ENCODE measurements at places on chromosomes 16 and 17.
A peak's percentile ranks its signal among the peaks of the same experiment; 100 is the strongest.

DNA sequence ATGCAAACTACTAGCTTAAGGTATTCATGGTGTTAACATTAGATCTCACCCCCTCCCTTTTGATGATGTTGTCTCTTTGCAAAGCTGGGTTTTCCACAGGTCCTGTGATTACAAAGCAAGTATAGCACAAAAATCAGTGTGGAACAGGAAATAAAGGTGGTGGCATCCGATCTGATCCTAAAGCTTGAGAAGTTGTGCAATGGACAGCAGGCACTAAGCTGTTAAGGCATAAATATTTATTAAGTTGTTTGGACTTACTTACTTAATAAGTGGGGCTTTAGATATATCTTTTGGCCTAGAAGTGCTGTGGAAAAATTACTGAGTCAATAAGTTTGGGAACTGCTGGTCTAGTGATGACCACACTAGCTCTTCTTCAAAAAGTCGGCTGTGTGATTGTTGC is 5.0 kb downstream of the GLP2R start:
- DNase-seq = no peak

- peak; percentile 86 for DNase-seq
These were observed 29.1 kb downstream of the AKAP1 start for GRCh38 chr17:57114085-57114673.

DNA sequence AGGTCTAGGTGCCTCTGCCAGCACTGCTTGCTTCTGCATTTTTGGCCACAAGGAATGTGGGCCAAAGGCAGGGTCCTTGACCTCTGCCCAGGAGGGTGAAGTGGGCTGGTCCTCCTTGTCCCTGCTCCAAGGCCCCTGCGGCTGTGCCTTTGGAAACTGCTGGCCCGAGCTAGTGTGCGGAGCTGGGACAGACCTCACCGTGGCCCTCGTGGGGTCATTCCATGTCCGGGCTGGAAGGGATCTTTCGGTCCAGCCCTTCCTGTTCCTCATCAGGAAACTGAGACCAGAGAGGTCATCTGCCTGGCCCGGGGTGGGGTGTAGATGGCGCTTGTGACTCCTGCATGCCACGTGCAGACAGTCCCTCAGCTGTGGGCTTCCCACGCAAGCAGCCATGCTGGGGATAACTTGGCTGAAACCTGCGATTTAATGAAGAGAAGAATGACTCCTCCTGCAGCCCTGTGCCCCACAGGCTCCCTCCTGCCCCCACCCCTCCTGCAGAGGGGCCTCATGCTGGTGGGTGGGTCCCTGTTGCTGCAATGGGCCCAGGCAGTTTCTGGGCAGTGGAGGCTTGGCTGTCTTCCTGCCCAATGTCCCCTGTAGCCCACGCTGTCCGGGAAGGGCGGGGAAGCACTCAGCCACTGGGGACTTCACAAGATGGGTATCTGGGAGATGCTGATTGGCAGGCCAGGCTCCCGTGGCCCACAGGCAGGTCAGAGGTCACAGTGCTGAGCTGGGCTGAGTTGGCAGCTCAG is 245.2 kb downstream of the SEC14L1 start:
- no peak for DNase-seq

GRCh38 chr17:12637015-12637414 is 28.7 kb upstream of the MYOCD start:
- no peak for DNase-seq

DNA sequence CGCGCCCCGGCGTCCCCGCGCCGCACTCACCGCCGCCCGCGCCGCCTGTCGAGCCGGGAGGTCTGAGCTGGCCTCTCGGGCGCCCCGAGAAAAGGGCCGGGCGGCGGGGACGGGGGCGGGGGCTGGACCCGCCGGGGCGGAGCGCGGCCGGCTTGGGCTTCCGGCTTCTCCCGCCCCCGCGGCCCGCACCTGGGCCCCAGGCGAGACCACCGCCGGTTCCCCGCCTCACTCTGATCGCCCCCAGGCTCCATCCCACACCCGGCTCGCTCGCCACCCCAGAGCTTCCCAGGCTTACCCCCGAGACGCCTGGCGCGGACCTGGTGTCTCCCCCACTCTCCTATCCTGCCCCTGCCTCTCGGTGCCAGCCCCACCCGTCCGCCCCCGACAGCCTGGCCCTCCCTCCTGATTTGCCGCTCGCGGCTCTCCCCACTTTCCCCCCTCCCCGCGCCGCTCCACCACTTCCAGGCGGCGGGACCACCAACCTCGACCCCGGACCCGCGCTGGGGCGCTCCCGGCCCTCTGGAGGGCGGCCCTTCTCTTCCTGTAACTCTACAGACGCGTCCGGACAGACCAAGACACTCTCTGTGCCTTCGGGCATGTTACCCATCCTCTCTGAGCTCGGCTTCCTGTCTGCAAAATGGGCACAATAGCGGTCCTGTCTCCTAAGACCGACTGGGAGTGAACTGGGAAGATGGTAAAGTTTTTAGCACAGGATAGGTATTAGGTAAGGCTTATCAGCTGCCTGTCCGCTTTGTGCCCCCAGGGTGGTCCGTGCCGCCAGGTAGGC is at the start of gene LITAF:
LITAF (minus strand) TSS at position 64 of the 787 bp plus-strand sequence. CDS start 30,189 bp downstream, outside the sequence.
- peak; percentile 90 for DNase-seq

DNA sequence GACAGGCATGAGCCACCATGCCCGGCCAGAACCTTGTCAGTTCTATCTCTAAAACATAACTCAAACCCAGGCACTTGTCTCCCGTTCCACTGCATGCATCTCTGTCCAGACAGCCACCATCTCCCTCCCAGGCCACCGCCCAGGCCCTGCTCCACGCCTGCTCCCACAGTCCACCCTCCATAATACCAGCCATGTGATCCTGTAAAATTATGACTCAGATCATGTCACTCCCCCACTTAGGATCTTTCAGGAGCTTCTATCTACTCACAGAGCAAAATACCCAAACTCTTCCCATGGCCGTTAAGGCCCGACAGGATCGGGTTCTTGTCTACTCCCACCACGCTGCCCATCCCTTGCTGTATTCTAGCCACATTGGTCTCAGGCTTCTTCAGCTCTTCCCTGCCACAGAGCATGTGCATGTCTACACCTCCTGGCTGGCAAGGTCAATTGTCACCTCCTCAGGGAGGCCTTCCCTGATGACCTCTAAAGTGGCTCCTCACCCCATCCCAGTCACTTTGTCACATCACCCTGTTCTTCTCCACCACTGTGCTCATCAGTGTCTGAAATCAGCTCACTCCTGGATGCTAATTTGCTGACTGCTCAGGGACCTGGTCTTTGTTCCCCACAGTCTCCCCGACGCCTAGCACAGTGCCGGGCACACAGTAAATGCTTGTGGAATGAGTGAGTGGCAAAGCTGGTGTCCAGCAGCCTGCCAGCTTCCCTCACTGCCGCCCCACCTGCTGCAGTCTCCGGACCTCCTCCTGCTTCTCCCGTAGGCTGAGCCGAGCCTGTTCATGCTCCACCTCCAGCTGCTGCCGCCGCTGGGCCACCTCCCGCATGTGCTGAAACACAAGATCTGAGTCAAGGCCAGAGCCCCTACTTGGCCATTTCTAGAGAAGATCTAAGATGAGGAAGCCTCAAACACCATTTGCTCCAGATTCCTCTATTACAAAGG is 6.7 kb downstream of the TSPOAP1 start:
- DNase-seq = no peak

- peak; percentile 91 for DNase-seq
These were observed 3.2 kb upstream of the METRN start for GRCh38 chr16:711548-712320.

GRCh38 chr17:82055965-82056728 is 4.4 kb downstream of the GPS1 start:
- DNase-seq = no peak

- DNase-seq = no peak
These were observed 6.0 kb downstream of the CLEC16A start for GRCh38 chr16:10950393-10950792.

DNA sequence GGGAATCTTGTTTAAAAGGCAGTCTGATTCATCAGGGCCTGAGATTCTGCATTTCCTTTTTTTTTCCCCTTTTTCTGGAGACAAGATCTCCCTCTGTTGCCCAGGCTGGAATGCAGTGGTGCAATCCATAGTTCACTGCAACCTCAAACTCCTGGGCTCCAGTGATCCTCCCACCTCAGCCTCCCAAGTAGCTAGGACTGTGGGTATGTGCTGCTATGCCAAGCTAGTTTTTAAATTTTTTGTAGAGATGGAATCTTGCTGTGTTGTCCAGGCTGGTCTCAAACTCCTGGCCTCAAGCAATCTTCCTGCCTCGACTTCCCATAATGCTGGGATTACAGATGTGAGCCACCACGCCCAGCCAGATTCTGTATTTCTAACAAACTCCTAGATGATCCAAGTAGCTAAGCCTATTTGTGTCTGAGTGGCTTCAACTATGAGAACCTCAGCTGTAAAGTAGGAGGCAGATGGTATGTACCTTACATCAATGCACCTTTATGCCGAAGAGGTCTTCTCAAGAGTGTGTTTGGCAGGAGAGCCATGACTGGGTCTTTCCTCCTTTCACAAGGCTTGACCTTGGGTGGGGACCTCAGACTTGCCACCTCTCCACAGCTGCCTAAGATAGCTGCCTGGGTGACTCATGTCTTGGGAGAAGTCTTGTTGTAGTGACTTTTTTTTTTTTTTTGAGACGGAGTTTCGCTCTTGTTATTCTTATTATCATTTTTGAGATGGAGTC is 10.9 kb downstream of the LDAF1 start:
- DNase-seq = no peak

GRCh38 chr16:65480281-65481091 is 358.6 kb upstream of the CDH11 start:
- no peak for DNase-seq

- peak; percentile 33 for DNase-seq
These were observed 32.2 kb downstream of the CHP2 start for GRCh38 chr16:23786964-23787561.

DNA sequence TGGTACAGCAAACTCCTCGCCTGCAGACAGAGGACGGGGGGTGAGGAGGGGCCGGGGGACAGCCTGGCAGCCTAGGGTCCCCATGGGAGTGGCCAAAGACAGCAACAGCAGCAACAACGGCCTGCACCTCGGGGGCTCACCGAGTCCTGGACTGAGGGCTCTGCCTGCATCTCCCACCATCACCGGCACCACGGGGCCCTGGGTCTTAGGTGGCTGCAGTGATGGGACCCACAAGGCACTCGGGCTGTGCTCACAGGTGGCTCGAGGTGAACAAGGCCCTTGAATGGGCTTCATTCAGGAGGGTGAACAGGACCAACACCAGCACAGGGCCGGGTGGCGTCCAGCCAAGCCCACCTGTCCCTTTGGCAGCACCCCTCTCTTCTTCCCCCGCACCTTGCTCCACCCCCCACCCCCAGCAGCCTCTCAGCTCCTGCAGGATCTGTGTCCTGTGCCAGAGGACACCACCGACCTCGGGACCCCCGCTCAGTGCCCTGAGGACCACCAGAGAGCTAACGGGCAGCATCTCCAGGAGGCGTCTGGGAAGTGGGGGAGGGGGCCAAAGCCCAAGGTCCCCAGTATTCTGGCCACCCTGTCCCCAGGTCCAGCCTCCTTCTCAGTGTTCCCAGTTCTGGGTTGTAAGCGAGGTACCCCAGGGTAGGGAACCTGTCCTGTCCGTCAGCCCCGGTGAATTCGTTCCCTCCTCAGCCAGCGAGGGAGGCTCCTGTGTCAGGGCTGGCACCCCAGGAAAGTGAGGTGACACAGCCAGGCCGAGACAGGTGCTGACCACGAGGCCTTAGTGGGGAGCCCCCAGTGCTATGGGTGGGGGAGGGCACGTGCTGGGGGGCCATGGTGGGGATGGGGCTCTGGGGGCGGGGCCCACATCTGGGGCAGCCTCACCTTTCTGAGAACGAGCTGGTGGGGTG is 94.3 kb downstream of the TBC1D16 start:
- DNase-seq = no peak

GRCh38 chr16:81461243-81461642 is 16.6 kb downstream of the CMIP start:
- DNase-seq = no peak

DNA sequence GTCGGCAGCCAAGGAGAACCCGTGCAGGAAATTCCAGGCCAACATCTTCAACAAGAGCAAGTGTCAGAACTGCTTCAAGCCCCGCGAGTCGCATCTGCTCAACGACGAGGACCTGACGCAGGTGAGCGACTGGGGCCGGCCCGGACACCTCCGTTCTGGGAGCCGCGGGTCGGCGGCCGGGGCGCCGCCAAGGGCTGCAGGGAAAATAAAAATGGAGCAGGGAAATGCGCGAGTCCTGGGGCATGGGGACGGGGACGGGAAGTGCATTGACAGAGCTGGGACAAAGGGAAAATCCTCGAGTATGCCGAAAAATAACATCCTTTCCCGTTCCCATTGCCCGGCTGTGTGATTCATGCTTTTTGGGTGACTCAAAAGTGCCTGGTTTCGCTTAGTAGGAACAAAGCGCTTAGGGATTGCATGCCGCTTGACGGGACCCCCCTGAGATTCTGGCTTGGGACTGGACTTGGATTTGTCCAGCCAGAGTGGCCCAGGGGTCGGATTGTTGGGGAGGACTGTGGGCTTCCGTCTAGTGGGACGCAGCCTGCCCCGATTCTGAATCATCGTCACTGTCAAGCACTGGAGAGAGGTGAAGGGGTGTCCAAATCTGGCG is 699 bp downstream of the MPRIP start:
- no peak for DNase-seq

DNA sequence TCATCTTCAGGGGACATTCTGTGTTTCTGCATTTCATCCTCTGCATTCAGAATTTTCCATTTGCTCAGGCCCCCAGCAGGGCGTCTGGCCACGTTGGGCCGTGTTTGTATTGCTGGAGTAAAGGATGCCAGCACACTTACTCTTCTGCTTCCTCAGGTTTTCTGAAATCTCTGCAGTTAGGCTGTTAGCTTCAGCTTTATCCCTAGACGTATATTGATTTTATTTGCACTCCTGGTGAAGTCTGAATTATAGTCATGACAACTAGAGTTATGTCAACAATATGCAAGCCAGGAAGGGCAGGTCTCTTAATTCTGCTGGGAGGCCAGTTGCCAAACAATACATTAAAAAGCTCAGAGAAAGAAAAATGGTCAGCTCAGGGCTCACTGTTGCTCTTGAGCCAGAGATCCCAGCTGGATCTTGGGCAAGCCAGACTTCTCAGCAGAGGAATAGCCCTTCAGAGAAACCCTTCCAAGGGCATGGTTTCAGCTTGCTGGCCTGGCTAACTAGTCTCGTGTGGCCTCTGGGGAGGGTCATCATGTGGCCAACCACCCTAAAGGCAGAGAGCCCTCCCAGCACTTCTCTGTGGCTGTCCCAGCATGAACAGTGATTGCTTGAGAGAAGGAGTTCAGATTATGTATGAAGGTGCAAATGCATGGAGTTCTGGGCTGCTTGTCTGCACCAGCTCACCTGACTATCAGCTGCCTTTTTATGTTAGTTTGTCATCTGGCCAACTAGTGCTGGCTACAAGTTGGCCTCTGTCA is 110.2 kb upstream of the CACNG5 start:
- DNase-seq = peak; percentile 3

DNA sequence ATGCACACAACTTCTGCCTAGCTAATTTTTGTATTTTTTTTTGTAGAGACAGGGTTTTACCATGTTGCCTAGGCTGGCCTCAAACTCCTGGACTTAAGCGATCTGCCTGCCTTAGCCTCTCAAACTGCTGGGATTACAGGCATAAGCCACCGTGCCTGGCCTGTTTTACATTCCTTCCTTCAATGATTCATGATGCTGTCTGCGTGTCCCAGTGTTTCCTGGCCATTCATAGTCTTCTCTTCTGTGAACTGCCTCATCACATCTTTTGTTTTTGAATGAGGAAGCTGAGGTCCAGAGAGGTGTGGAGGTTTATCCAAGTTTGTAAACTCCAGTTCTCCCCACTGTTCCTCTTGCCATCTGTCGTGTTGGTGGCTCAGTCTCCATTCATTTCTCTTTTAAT is 64.5 kb upstream of the MED9 start:
- DNase-seq = no peak

Data from iPS-NIHi11 (cell line).